ENCODE measurements at places on chromosomes 1 and 21. TPM values are rescaled to one million over a fixed set of nuclear protein-coding genes. Genes with fewer than 3 reads are reported as not detected.

The ARHGEF2 gene
- 77.3 TPM for polyA plus RNA-seq

The C2CD4D gene
- 0.35 TPM for polyA plus RNA-seq

DNA sequence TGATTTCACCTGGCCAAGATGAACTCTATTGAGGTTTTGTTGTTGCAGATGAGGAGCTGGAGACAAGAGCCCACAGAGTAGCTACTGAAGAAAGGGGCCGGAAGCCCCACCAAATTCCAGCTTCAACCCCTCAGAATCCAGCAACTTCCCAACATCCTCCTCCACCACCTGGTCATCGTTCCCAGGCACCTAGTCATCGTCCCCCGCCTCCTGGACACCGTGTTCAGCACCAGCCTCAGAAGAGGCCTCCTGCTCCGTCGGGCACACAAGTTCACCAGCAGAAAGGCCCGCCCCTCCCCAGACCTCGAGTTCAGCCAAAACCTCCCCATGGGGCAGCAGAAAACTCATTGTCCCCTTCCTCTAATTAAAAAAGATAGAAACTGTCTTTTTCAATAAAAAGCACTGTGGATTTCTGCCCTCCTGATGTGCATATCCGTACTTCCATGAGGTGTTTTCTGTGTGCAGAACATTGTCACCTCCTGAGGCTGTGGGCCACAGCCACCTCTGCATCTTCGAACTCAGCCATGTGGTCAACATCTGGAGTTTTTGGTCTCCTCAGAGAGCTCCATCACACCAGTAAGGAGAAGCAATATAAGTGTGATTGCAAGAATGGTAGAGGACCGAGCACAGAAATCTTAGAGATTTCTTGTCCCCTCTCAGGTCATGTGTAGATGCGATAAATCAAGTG is 14.3 kb downstream of the CD2 start:
- DNase-seq, result no peak

- no peak for DNase-seq
Observed at GRCh38 chr1:59146651-59147358, 150.1 kb upstream of the FGGY start.

DNA sequence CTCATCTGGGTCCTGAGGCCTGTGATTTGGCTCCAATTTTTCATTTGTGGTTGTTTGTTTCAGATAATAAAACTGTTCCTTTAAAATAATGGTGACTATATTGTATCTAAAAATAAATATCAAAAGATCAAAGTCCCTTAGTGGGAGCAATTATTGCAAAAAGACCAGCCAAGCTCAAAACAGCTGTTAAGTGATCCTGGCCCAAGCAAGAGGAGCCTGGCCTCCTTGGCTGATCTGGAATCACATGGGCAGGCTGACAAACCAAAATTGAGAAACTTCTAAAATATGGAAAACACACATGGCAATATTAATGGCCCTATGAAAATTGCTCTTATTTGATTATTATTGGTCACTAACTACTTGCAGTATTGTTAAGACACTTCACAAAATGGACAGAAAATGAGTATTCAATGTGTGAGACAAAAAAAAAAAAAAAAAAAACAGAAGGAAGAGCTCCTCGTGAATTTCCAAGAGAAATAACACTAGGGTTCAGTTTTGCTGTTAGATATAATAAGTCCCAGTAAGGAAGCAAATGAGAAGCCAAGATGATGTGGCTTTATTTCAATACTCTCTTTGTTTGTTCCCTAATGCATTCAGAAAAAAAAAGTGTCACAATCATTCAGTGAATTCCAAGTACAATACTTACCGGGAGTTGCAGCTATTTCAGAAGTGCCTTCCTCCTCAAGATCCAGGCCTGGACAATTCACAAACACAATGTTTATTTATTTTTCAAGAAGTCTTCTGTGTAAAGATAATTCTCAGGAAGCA is 105.1 kb downstream of the SEC16B start:
- no peak for DNase-seq

GRCh38 chr21:15250384-15250783 is 185.6 kb upstream of the NRIP1 start:
- DNase-seq, result no peak

Measured in renal pelvis (tissue), 12 donors.